RCC 7860 (cell line): ENCODE measurements at places on chromosomes 16 and 17.

- DNase-seq = no peak
These were observed 33.5 kb downstream of the XYLT1 start for GRCh38 chr16:17437127-17437720.

DNA sequence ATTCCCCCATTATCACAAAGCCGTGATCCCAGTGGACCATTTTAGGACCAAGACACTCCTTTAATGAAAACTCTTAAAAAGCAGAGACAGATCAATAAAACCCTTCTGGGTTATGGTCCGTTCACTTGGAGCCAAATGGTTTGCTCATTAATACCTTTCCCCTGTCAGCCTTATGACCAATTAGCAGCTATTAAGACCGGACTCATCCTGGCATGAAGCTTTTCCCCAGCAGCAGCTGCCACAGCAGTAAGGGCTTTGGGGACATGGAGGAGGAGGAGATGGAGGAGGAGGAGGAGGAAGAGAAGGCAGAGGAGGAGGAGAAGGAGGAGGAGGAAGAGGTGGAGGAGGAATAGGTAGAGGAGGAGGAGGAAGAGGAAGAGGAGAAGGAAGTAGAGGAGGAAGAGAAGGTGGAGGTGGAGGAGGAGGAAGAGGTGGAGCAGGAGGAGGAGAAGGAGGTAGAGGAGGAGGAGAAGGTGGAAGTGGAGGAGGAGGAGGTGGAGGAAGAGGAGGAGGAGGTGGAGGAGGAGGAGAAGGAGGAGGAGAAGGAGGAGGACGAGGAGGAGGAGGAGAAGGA is 50.1 kb upstream of the IRX3 start:
- DNase-seq = no peak

- DNase-seq = no peak
These were observed 37.2 kb downstream of the IRF8 start for GRCh38 chr16:85935974-85936760.

DNA sequence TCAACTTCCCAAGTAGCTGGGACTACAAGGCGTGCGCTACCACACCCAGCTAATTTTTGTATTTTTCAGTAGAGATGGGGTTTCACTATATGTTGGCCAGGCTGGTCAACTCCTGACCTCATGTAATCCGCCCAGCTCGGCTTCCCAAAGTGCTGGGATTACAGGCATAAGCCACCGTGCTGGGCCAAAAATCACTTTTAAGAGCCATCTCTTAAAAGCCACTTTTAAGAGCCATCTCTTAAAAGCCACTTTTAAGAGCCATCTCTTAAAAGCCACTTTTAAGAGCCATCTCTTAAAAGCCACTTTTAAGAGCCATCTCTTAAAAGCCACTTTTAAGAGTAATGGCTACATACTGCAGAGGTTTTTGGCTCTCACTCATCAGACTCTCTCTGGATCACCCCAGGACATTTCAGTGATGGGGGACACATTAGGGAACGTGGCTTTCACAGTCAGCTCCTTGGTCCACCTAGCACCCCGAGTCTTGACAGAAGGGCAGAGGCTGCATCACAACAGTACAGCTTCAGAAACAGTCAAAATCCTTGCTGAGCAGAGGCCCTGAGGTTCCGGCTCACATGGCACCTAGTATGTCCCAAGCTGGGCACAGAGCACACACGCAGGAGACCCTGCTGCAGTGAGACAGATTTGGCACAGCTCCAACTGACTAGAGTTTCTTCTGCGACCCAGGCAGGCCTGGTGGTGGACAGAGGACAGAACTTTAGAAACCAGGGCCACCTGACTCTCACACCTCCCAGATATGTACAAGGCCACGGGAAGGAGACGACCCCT is 23.6 kb downstream of the RANBP10 start:
- DNase-seq = no peak

DNA sequence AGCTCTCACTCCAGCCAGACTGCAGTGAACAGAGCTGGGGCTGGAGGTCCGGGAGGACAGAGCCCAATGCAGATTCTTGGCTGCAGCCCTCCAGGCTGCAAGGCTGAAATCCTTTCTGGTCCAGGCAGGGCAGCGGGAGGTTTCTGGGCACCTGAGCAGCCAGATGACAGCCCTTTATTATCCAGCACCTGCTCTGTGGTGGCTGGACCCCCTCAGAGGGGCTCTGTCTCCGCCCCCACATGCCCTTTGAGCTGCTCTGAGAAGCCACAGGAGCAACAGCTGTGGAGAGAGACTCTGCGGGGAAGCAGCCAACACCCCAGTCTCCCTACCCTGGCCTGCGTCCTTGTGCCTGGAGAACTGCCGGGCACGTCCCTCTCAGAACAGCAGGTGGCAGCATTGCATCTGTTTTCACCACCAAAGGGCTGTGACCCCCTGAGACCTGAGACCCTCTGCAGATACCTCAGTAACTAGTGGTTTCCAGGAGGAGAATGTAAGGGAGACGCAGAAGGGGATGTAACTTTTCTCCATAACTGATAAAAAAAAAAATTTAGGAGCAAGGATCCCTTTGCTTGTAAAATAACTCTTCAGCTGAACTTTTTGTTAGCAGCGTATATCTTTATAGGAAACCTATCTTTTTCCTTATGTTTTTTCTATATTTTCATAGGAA is 3.7 kb upstream of the CNP start:
- DNase-seq = peak; percentile 18

DNA sequence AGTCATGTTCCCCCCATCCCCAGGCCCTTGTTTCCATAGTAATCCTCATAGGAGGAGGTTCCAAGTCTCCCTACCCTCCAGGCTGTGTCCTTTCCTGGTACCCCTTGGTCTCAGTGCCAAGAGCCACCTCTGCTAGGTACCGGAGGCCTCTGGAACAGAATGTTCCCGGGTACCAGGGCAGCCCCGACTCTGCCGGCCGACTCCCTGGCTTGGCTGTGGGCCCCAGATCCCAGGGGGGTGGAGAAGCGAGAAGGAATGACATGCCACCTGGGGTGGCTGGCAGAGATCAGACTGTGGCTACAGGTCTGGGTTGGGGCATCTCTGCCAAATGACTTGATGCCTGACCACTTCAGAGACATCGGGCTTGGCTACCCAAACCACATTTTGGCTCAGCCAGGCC is 3.6 kb downstream of the STAC2 start:
- DNase-seq = no peak

GRCh38 chr17:48037036-48037837 is at the start of gene COPZ2:
Gene COPZ2 (minus strand): TSS chr17:48037797. CDS start chr17:48037777, 20 bp downstream.
- DNase-seq = no peak

DNA sequence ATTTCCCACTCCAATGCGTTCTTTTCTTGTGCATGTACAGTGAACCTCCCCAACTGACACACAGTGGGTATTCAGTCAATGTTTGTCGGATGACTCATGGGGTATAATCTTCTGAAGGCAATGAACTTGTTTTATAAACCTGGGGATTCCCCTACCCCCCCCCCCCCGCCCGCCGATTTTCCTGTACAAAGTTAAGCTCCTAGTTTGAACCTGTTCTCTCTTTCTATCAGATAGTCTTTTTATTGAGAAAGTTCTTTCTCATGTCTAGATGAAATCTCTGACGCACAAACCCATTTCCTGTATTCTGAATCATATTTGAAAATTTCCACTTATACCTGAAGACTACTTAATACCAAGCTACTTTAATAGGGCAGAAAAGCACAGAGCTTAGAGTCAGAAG is 338.3 kb downstream of the CA10 start:
- DNase-seq = no peak

- DNase-seq = no peak
These were observed 48.2 kb upstream of the NSRP1 start for GRCh38 chr17:30068465-30068864.
